ENCODE measurements at places on chromosomes 16 and 17.

- DNase-seq = no peak
These were observed 143.3 kb downstream of the STX8 start for GRCh38 chr17:9432134-9432885.

DNA sequence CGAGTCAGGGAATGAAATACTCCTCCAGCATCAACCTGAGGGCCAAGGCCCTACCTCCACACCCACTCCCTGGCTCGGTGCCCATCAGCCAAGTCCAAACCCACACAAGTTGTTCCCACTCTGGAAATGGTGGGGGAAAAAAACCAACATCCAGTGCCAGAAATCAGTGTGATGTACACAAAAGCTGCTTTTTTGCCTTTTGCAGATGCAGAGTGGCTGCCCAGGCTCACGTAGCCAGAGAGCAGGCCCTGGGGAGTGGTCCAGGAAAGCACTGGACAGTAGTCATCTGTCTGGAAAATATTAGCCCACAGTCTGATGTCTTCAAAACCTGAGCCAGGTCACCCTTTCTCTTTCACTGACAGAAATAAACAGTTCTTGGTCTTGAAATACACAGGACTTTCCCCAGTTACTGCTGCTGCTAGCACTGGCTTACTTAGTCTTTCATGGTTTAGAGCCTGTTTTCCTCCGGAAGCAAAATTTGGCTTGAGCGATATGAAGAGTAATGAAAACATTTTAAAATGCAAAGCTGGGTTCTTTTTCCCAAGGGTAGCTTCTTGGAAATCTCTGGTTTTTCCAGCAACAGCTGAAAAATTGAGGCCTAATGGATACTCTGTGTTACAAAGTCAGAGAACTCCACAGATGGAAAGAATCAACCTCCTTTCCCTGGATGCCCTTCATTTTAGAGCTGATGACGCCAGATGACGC, 18.2 kb upstream of the NOS2 start:
- DNase-seq = no peak

DNA sequence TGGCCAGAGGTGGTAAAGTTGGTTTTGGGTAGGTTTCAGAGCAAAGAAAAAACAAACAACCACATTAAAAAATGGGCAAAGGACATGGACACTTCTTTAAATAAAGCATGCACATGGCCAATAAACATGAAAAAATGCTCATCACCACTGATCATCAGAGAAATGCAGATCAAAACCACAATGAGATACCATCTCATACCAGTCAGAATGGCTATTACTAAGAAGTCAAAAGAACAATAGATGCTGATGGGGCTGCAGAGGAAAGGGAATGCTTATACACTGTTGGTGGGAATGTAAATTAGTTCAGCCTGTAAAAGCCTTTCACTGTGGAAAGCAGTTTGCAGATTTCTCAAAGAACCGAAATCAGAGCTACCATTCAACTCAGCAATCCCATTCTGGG, 598.4 kb upstream of the SOX9 start:
- no peak for DNase-seq

DNA sequence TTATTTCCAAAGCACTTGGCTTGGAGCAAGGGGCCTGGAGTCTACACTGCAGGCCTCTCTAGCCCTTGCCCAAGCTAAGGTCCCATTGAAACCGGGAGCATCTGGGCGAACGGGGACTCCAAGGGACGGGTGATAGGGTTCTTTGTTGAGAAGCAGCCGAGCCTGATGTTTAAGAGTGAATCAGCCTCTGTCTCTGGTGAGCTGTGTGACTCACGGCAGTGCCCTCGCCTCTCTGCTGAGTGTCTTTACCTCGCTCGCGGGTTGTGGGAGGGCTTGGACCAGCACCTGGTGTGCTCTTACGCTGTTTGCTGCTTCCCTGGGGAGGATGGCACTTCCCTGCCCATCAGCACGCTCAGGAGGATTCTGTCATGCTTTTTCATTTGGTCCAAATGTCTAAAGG, 1.3 kb downstream of the HGS start:
- no peak for DNase-seq

DNA sequence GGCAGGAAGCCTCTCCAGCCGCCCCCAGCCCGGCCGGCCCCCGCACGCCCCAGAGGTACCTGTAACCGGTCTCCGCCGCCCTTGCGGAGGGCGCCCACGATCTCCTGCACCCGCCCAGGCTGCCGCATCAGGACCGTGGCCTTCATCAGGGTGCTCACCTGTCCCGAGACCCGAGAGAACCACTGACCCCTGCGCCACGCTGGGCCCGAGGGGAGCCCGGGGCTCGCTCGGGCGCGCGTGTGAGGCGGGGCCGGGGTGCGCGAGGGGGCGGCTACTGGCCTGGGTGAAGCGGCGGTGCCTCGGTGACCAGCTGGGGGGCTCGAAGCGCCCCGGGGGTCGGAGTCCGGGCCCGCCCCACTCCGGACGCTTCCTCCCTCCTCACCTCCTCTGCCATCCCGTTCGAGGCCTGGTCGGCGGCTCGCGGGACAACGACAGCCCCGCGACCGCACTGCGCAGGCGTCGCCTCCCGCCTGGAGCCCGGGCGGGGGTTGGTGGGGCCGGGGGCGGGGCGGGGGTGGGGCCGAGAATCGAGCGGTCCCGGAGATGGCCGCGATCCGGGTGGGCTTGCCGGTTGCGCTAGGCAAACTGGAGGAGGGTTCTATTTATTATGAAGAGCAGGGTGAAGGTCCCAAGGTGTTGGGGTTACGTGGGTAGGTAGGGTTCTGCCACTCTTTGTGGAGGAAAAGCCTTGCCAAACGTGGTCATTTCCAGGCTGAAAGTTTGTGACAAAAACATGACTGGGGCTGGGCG, at the start of gene NT5C3B:
Gene NT5C3B, minus strand, starts transcription at position 433 of the 750 bp plus-strand sequence. Its CDS starts 39 bp downstream, at position 394.
- DNase-seq = no peak

- DNase-seq = no peak
These were observed 5.5 kb downstream of the TIMM22 start for GRCh38 chr17:1002412-1002753.

DNA sequence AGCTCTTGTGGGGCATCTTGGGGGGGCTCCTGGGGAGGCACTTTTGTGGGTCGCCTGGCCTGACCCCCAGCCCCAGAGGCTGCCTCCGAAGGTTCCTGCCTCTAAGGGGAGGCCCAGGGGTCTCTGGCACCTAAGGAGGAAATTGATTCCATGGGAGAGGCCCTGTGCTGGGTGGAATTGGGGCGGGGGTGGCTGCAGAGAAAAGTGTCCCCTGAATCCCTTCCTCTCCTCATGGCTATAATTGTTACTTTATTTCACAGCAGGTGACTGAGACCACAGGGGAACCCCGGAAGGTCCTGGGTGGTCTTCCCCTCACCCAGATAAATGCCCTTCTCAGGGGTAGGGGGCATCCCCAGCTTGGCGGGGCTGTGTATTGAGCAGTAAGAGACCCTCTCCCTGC, 3.1 kb downstream of the GLIS2 start:
- DNase-seq = no peak

- DNase-seq = no peak
These were observed 31.9 kb downstream of the CACNG1 start for GRCh38 chr17:67076290-67076689.

DNA sequence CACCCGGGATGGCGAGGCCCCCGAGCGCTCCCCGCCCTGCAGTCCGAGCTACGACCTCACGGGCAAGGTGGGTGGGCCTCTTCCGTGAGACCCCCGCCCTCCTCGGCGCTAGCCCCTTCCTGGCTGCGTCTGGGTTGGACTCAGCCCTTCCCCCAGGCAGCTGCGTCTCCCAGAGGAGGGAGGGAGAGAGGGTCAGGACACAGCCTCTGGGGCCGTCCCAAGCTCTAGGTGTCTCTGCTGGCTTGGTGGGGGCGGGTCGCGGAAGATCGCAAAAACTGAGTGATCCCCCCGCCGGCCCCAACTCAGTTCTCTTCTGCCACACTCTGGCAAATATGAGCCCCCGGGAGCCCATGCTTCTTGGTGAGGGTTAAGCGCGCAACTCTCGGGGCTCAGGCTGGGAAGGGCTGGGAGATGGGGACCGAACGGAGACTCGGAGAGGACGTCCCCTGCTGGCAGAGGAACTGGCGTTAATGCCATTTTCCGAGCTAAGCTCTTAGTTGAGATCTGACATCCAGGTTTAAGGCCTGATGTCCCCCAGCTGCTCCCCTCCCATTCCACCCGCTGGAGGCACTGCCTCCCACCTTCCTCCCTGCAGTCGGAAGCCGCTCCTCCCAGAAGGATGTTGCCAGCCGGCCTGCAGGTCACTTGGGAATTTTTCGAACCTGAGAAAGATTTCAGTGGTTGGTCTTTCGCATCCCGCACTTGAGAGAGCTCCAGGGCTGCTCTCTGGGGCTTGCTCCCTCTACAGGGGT, 419 bp downstream of the RAB37 start:
- no peak for DNase-seq

- DNase-seq = peak; percentile 98
These were observed 68.4 kb downstream of the CMC2 start for GRCh38 chr16:80938004-80938878.

GRCh38 chr17:48567209-48567608, 10.9 kb downstream of the HOXB4 start:
- no peak for DNase-seq

DNA sequence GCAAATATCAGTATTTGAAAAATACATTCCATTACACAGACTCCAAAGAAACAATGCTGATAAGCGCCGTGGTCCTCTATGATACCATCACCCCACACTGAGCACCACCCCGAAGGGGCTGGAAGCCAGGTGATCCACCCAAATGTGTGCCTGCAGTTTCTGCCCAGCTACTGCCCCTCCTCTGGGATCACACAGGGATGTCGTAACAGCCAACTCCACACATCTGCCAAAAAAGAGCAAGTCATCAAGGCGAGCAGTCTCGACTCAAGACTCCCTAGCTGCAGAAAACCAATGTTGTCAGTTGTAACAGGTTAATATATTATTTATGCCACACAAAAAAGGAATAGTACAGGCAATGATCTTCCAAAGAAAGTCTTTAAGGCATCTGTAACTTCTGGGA, 21.0 kb downstream of the CYB5D2 start:
- no peak for DNase-seq

GRCh38 chr17:33871720-33872540, 383.2 kb upstream of the CCL2 start:
- no peak for DNase-seq

DNA sequence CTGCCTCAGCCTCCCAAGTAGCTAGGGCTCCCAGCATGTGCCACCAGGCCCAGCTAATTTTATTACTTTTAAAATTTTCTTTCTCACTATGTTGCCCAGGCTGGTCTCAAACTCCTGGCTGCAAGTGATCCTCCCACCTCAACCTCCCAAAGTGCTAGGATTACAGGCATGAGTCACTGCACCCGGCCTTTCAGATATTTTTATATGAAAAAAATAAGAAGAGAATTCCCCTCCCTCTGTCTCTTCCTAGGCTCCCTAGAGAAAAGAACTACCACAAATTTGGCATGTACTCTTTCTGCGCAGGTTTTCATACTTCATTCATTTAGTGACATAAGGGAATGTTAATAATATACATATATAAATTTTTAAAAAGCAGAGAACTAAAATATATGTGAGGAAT, 21.7 kb upstream of the SMURF2 start:
- no peak for DNase-seq

DNA sequence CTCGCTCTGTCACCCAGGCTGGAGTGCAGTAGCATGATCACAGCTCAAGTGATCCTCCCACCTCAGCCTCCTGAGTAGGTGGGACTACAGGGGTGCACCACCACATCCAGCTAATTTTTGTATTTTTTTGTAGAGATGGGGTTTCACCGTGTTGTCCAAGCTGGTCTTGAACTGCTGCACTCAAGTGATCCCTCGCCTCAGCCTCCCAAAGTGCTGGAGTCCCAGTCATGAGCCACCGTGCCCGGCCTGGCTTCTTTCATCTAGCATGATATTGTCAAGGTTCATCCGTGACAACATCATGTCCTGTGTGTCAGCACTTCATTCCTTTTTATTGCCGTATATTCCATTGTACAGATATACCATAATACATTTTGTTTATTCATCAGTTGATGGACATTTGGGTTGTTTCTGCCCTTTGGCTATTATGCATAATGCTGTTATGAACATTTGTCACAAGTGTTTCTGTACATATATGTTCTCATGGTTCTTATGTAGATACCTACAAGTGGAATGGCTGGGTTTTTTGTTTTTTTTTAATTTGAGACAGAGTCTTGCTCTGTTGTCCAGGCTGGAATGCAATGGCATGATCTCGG, 3.4 kb upstream of the GHDC start:
- DNase-seq = no peak

GRCh38 chr17:79464318-79465010, 146.4 kb downstream of the RBFOX3 start:
- no peak for DNase-seq

GRCh38 chr17:54947396-54947795, 21.1 kb downstream of the COX11 start:
- no peak for DNase-seq

DNA sequence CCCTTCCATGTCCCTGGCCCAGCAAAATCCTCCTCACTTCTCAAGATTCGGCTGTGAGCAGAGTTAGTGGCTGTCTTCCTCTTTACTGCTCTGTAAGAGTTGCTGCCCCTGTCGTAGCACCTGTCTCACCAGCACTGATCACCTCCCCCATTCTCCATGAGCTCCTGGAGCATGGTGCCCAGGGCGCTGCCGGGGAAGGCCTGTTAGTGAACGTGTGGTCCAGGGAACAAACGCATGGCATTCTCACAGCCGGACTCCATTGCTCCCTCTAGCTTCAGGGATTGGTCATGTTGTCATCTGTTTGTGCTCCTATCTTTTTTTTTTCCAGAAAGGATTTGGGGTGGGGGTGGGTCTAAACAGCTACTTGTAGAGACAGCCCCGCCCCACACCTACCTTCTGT, 141.2 kb downstream of the CMIP start:
- no peak for DNase-seq

DNA sequence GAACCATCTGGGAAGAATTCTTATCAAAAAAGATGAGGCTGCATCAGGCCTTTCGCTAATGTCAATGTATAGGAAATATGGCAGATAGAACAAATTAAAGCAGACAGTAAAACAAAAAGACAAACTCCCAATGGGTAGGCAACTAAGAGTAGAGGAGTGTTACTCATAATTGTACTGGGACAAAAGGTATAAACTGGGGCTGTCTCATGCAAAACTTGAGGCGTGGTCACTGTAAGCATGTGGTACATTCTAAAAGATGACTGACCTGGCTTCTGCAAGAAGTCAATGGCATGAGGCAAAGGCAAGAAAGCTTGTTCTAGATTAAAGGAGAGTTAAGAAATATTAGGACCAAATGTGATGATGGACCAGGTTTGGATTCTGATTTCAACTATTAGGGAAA, 26.7 kb downstream of the SMIM36 start:
- DNase-seq = no peak

GRCh38 chr16:1653023-1653422, 25.1 kb upstream of the JPT2 start:
- no peak for DNase-seq

DNA sequence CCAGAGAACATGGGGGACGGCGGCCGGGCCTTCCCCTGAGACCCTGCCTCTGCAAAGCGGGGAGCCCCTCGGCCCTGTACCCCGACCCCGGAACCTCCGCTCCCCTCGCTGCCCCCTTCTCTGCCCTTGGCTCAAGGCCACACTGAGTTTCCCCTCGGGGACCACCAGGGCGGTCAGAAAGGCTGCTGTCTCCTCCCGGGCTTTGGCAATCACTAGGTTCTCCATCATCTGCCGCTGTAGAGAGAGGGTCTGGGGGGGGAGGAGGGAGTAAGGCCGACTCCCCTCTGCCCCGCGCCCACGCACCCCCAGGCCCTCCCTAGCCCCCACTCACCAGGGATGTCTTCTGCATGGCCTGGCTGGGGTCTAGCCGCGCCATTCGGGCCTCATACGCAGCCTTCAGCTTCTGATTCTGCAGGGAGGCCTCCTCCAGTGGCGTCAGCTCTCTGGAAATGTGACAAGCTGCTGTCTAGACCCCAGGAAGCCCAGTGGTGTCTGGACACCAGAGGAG, 8.4 kb downstream of the VPS9D1 start:
- DNase-seq = no peak

GRCh38 chr16:30052671-30053372, 12.7 kb upstream of the ALDOA start:
- DNase-seq = peak; percentile 75
